ENCODE measurements at places on chromosomes 12 and 14.
A peak's percentile ranks its signal among the peaks of the same experiment; 100 is the strongest.

DNA sequence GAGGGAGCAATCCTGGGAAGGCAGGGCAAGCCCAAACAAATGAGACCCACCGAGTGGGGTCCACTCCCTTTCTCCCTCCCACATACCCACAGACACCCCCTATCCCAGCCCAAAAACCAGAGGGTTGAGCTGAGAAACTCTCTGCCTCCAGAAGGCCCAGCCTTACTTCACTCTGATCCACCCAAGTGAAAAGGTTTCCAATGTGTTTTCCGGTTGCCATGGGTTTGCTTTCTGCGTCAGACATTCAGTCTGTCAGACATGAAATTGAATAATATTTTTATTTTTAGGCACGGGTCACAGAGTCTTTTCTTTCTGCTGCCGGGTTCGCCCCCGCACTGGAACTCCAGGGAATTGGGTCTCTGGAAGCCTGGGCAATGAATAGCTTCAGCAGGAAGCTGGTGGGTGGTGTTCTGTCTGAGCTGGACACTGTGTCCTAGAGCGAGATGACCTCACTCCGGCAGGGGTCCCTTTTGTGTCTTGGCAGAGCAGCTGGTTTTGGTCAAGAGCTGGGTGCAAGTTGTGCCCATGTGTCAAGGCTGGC is 69.8 kb upstream of the CLMN start:
- DNase-seq = no peak

DNA sequence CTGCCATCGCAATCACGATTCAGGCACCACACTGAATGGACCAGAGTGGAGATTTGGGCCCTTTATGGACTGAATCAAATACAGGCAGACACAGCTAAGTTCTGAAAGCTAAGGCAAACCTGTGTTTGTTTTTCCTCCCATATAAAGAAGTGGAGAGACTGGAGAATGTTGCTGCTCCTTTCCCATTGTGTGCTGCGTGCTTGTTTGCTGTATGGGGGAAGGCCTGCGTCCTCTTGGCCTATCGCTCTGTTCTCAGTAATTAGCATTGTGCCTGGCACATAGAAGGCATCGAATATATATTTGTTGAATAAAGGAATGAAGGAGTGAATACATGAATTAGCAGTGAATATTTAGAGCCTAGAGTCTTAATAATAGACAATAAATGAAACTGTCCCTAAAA is 12.4 kb downstream of the ST8SIA1 start:
- no peak for DNase-seq

GRCh38 chr12:51700887-51701286 is 109.9 kb downstream of the SCN8A start:
- DNase-seq = no peak

DNA sequence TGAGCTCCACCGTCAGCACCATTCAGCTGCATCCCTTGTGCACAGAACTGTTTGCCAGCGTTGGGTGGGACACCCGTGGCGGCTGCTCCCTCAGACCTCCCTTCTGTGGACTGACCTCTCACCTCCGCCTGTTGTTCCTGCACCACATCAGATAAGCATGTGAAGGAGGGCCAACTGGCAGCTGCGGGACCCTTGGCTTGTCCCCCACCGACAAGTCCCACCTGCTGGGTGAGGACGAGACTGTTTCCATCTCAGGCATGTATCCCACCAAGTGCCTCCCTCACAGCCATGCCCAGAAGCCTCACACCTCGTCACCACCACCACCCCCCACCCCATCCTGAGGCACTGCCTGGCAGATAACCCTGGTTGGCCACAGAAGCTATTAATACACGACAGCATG is 18.6 kb upstream of the TEAD4 start:
- no peak for DNase-seq

DNA sequence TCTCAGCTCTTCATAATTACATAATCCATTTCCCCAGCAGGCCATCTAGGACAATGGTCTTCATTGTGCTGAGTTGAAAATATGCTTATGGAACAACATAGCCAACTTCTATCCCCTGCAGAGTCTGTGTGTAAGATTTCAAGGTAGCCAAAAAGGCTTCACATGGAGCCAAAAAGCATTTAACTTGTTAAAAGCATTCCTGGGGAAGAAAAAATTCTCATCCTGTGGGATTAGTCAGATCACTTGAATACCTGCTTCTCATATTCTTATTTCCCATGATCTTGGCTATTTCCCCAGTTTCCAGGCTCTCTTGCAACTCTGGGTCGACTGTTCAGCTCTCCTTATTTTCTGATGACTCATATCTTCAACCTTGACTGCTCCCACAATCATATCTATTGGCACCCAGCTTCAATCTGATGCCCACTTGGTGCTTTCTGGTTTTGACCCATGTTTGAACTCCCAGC is 178.9 kb downstream of the KLHL28 start:
- no peak for DNase-seq

DNA sequence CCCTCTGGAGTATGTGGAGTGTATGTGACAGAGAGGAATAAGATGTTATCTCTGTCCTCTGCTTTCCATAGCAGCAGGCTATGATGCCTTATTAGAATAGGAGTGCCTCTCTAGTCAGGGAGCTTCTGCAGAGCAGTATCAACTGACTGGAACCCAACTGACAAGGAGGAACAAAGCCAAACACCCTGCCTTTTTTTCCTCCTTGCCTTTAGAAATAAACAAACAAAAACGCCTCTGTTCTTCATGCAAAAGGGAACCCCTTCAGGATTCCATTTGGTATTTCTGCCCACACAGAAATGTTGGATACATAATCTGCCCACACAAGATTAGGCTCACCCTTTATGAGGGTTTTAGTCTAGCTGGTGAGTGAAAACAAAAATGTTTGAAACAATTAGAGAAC is 50.3 kb downstream of the VRK1 start:
- DNase-seq = no peak

DNA sequence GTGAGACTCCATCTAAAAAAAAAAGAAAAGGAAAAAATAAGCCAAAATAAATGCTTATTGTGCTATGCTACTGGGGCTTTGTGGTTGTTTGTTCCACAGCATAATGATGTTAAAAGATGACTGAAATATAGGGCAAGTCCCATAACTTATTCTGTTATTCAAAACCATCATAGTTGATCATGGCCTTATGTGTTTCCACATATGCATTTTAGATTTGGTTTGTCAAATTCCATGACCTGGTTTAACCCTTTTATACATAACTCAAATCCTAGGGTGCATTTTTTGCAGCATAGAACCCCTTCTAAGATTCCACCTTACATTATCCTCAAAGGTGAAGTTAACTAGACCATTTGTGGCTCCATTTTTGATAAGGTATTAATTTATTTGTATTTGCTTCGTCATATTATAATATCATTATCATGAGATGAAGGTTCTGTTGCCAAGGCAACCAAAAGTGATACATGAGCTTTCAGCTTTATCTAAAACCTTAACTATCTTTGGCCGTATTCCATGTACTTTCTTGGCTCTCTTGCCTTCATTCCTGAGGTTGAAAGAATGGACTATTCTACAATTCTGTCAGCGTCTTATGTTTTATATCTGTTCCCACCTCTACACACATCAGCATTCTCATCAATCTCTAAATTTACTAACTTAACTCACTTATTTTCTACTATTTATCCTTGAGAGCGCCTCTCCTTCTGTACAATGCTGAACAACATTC is 138.7 kb upstream of the DYRK2 start:
- no peak for DNase-seq

GRCh38 chr12:109630107-109630506 is 56.5 kb downstream of the MVK start:
- no peak for DNase-seq

DNA sequence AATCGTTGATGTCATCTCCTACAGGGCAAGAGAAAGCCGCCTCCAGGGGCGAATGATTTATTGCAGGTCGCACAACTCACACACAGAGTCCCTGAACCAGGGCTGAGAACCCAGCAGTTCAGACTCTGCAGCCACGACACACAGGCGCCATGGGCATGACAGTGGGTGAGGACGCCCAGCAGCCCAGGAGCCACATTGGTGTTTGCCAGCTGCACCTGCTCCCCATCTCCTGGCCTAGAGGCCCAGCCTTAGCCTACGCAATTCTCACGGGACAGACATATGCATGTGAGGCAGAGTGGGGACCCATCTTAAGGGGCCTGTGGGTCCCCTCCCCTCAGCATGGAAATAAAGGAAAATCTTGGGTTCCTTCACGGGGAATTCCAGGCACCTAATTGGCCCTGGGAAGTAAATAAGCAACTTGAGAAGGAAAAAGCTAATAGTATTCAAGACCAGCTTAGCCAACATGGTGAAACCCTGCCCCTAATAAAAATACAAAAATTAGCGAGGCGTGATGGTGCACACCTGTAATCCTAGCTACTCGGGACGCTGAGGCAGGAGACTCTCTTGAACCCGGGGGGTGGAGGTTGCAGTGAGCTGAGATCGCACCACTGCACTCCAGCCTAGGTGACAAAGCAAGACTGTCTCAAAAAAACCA is 69.3 kb downstream of the RIMBP2 start:
- DNase-seq = no peak

DNA sequence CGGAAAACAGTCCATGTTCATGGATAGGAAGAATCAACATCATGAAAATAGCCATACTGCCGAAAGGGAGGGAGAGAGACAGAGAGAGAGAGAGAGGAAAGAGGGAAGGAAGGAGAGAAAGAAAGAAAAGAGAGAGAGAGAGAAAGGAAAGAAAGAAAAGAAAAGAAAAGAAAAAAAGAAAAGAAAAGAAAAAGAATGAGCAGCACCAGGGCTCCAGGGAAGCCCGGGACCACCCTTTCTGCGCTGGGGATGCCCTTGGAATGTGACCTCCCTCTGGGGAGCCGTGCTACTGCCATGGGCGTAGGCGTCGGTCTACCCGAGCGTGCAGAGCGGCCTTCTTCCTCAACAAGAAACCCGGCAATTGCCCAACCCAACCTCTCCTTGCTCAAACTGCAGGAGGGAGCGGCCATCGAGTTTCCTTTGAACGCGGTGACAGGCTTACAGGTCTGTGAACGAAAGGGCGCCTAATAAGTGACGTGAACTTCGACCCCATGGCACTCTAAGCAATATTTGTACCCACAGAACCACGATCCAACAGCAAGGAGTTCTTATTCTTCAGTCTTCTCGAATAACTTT is 16.9 kb downstream of the OR6S1 start:
- peak; percentile 81 for DNase-seq

- no peak for DNase-seq
Observed at GRCh38 chr12:52293926-52294325, 2.6 kb upstream of the KRT81 start.

DNA sequence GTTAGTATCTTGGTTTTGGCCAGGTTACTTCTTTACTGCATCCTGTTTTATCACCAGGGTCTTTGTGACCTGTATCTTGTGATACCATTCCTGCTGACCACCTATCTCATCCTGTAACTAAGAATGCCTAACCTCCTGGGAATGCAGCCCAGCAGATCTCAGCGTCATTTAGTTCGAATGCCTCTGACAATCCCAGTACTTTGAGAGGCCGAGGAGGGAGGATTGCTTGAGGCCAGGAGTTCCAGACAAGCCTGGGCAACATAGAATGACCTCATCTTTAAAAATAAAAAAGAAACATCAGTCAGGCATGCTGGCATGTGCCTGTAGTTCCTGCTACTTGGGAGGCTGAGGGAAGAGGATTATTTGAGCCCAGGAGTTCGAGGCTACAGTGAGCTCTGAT is 206.5 kb downstream of the SUDS3 start:
- DNase-seq = no peak

DNA sequence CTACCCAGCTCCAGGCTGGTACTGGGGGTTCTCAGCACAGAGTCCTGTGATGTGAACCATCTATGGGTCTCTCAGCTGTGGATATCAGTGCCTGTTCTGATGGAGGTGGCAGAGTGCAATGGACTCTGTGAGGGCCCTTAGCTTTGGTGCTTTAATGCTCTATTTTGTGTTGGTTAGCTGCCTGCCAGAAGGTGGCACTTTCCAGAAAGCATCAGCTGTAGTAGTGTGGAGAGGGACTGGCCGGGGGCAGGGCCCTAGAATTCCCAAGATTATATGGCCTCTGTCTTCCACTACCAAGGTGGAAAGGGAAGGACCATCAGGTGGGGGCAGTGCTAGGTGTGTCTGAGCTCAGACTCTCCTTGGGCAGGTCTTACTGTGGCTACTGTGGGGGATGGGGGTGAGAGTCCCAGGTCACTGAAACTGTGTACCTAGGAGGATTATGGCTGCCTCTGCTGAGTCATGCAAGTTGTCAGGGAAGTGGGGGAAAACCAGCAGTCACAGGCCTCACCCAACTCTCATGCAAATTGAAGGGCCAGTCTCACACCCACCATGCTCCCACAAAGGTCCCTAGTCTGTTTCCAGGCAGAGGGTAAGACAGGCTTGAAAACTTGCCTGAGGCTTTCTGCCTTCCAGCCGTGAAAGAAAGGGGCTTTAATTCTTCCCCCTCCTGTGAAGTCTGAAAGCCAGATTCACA is 878.1 kb downstream of the C12orf50 start:
- no peak for DNase-seq

- DNase-seq = no peak
Observed at GRCh38 chr14:85038526-85039352, 491.2 kb upstream of the FLRT2 start.

DNA sequence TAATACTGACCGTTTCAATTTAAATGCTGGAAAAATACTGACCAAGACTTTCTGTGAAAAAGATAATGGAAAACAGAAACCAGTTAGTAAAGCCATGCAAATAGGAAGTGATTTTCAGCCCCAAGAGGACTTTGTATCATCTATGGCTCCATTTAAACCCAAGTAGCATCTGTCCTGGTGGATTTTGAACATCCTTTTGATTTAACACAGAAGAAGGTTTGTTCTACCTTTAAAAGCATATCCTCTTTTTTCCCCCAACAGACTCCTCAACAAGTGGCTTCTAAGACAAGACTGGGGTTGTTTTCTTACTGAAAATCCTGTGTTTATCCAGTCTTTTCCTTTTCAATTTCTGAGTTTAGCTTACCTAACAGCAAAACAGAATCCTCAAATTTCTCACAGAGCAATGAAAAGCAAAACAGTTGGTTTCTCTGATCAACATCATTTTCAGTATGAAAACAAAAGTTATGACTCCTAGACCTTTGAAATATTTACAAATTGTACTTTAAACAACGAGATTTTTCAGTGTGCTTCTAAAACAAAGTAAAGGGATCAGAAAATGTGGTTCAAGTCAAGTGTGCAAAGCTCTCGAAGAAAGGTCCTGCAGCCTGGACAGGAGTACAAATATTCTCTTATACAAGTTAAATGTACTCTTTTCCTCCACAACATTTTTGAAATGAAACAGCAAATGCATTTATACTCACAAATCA is 2.9 kb downstream of the PHLDA1 start:
- no peak for DNase-seq

Data from activated CD4-positive, alpha-beta T cell treated with anti-CD3 and anti-CD28 coated beads, Interleukin-10, Interleukin-2, amounts not matched to agents 100 ng/mL and 50 ng/mL, durations not matched to agents 16 hours and 8 hours (primary cell).